Right atrium auricular region (tissue), 2 donors: ENCODE measurements at places on chromosomes 6 and 20.

DNA sequence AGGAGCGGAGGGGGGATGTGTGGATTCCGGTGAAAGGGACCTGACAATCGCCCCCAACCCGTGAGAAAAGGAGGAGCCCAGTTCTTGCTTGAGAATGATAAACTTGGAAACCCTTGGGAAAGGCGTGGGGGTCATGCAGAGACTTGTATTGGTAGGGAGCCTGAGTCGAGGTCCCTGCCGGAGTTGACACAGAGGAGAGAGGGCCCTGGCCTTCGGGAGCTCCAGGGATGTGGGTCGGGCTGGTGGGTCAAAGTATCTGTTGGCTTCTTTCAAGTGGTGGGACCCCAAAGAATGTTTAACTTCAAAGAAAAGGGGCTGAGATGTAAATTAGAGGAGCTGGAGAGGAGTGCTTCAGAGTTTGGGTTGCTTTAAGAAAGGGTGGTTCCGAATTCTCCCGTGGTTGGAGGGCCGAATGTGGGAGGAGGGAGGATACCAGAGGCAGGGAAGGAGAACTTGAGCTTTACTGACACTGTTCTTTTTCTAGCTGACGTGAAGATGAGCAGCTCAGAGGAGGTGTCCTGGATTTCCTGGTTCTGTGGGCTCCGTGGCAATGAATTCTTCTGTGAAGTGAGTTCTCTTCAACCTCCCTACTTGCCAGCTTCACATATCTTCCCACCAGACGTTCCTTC is 571 bp downstream of the CSNK2B start:
- DNase-seq = no peak

DNA sequence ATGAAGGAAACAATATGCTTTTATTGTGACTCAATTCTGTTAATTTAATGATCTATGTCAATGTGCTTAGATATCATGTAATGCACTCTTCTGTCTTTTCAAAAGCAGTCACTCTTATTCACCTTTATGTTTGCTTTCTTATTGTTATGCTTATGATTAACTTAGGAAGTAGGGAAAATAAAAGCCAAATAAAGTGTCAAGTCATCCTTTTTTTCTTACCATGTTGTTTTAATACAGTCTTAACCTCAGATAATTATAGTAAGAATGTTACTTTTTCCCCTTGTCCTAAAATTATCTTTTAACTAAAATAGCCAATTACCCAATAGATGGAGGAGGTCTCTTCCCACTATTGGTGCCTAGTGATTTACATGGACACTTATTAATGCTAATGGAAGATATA is 72.6 kb downstream of the TFAP2B start:
- no peak for DNase-seq

- DNase-seq = no peak
These were observed 170.5 kb upstream of the RGS17 start for GRCh38 chr6:153301602-153302001.

- no peak for DNase-seq
These were observed 5.7 kb downstream of the QKI start for GRCh38 chr6:163420289-163420614.

- DNase-seq = no peak
These were observed 180.9 kb downstream of the KIF16B start for GRCh38 chr20:16392346-16392745.

GRCh38 chr20:33675136-33675959 is 1.1 kb upstream of the NECAB3 start:
- DNase-seq = peak; percentile 81
